CD8-positive, alpha-beta memory T cell (primary cell): ENCODE measurements at places on chromosomes 7 and 10. TPM values are rescaled to one million over a fixed set of nuclear protein-coding genes. Genes with fewer than 3 reads are reported as not detected.

- no peak for DNase-seq
- H3K36me3 ChIP-seq: no peaks in the 10 kb centered on the region
- H3K4me1 ChIP-seq: no peaks in the 10 kb centered on the region
These were observed 108.7 kb downstream of the ZNF467 start for GRCh38 chr7:149664666-149665065.

DNA sequence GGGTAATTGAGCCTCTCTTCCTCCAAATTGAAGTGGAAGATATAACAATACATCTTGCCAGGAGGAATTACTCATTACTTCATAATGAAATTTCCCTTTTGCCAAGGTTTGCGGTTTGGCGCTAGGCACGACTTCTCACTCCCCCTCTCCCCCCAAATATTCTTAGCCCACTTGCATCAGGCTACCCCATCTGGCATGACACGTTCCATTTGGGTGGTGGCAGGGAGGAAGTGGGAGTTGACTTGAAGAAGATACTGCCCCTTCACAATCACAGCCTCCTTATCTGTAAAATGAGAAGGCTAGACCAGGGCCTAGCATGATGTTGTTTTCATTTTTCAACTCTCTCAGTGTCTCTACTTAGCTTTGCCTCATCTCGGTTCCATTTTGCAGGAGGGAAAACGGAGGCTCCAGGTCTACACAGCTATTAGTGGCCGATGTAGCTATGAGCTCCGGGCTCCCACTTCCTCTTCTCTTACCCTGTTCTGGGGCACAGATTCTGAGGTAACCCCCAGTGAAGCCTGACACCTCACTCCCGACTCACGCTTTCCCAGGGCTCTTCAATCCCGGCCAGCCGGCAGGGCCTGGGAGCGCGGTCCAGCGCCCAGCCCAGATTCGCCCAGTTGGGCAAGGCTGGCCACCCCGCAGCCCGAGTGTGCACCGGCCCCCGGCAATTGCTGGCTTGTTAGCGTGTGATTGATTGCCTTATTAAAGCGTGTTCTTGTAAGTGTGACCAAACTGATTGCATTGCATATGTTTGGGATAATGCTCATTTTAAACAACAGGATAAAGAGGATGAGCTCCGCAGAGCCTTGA lies 6.5 kb downstream of the EVX1 start:
- H3K4me3 ChIP-seq: no peak overlapping the region
- no peaks in the 10 kb centered on the region for H3K36me3 ChIP-seq
- peaks cover 59% of the 10 kb centered on the region for H3K27me3 ChIP-seq
- no peak overlapping the region for H3K27ac ChIP-seq
- no peak for DNase-seq

- no peak for DNase-seq
- no peak overlapping the region for H3K4me3 ChIP-seq
- H3K4me1 ChIP-seq: peaks cover 27% of the 10 kb centered on the region
- no peaks in the 10 kb centered on the region for H3K36me3 ChIP-seq
- no peak overlapping the region for H3K27ac ChIP-seq
These were observed 9.2 kb upstream of the SVIL start for GRCh38 chr10:29643771-29644501.

Gene PLEKHS1
- total RNA-seq: not detected

GRCh38 chr7:122027058-122027457 lies 117.0 kb downstream of the AASS start:
- H3K36me3 ChIP-seq: no peaks in the 10 kb centered on the region
- no peak overlapping the region for H3K27ac ChIP-seq
- H3K27me3 ChIP-seq: no peaks in the 10 kb centered on the region
- no peaks in the 10 kb centered on the region for H3K4me1 ChIP-seq

GRCh38 chr7:47614450-47614849 lies 32.5 kb upstream of the TNS3 start:
- DNase-seq: no peak
- H3K4me3 ChIP-seq: no peak overlapping the region
- H3K27ac ChIP-seq: no peak overlapping the region
- H3K4me1 ChIP-seq: no peaks in the 10 kb centered on the region
- no peaks in the 10 kb centered on the region for H3K27me3 ChIP-seq

DNA sequence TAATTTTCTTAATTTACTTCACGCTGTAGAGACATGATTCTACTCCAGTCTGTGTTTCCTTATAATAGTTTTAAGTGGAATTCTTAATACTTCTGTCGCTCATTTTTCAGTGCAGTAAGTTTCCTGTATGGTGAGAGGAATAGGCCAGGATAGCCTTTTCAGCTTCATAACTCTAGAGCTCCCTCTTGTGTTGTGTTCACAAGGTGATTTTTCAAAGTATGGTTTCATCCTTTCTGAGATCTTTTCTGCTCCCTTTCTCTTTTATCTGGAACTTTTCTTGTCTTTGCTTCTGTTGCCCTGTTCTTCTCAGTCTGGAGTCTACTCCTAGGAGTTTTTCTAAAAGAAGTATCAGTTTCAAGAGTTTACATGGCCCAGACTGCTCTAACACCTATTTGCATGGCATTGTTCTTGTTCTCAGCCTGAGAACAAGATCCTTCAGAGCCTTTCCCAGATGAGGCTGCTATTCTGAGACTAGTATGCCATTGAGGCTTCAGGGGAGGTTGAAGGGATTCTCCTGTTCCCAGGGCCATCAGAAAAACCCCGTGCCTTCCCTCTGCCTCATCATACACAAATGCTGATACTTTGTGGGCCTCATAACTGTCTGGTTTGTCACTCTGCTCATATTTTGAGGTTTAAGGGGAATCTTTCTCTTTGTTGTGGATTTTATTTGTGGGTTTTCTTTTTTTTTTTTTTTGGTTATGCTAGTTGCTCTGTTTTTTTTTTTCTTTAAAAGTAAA lies 21.8 kb downstream of the NET1 start:
- peaks cover 5% of the 10 kb centered on the region for H3K4me1 ChIP-seq
- H3K27ac ChIP-seq: no peak overlapping the region
- no peaks in the 10 kb centered on the region for H3K27me3 ChIP-seq
- H3K36me3 ChIP-seq: no peaks in the 10 kb centered on the region
- no peak overlapping the region for H3K4me3 ChIP-seq

GRCh38 chr10:57395923-57396322 lies 871.8 kb downstream of the IPMK start:
- H3K27ac ChIP-seq: no peak overlapping the region
- H3K4me1 ChIP-seq: no peaks in the 10 kb centered on the region
- H3K36me3 ChIP-seq: no peaks in the 10 kb centered on the region
- no peak overlapping the region for H3K4me3 ChIP-seq
- H3K27me3 ChIP-seq: no peaks in the 10 kb centered on the region
- no peak for DNase-seq

GRCh38 chr10:110967645-110968044 lies 48.2 kb downstream of the SHOC2 start:
- no peak overlapping the region for H3K4me3 ChIP-seq
- no peak overlapping the region for H3K27ac ChIP-seq
- H3K36me3 ChIP-seq: no peaks in the 10 kb centered on the region
- no peaks in the 10 kb centered on the region for H3K27me3 ChIP-seq
- H3K4me1 ChIP-seq: peaks cover 8% of the 10 kb centered on the region
- no peak for DNase-seq

DNA sequence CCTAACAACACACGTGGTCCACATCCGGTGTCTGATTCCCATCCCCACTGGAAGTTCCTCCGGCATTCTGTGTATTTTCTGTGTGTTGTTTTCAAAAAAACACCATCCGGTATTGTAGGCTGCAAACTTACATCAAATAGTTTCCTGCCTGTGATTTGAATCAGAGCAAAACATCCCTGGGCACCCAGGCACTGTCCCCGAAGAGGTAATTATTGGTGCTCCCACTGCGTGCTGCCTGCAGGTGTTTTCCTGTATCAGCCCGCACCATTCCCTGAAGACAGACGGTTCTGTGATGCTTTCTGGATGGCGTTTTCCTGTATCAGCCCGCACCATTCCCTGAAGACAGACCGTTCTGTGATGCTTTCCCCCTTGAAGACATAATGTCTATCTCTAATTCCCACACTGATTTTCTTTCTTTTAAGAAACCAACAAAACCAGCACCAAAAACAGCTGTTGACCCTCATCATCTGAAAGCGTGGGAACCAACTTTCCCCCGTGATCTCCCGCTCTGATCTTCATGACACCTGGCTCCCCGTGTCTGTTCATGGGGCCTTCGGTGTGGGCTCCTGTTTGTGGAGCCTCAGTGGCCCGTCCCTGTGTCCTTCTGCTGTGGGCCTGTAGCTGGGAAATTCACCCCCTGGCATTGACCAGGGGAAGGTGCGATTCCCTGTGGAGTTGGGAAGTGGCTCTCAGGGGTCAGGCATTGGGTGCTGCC lies 205.3 kb downstream of the ADARB2 start:
- H3K27ac ChIP-seq: no peak overlapping the region
- DNase-seq: no peak
- H3K27me3 ChIP-seq: no peaks in the 10 kb centered on the region
- no peaks in the 10 kb centered on the region for H3K4me1 ChIP-seq
- H3K36me3 ChIP-seq: no peaks in the 10 kb centered on the region
- no peak overlapping the region for H3K4me3 ChIP-seq

Gene AFAP1L2
- 1.6 TPM for total RNA-seq

DNA sequence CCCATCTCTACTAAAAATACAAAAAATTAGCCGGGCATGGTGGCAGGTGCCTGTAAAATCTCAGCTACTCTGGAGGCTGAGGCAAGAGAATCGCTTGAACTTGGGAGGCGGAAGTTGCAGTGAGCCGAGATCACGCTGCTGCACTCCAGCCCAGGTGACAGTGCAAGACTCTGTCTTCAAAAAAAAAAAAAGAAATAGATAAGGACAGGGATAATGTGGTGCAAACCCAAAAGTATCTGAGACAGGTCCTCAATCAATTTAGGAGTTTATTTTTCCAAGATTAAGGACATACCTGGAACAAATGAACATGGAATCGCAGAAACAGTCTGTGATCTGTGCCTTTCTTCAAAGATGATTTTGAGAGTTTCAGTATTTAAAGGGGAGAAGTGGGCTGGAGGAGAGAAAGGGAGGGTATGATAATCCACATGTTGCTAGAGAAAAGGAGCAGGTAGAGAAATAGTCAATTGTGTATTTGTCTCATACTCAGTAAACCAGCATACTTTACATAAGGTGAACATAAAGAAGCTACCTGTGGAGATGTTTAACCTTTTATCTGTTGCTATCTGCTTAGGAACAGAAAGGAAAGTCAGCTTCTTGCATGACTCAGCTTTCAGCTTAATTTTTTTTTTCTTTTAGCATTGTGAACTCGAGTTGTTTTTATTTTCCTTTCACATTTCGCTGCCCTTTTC lies 4.9 kb upstream of the MTPN start:
- H3K27me3 ChIP-seq: no peaks in the 10 kb centered on the region
- DNase-seq: peak; percentile 17
- peak overlapping the region; percentile 23 for H3K4me3 ChIP-seq
- peaks cover 51% of the 10 kb centered on the region for H3K4me1 ChIP-seq
- H3K36me3 ChIP-seq: no peaks in the 10 kb centered on the region
- peak overlapping the region; percentile 64 for H3K27ac ChIP-seq

GRCh38 chr7:50273870-50274269 lies 30.6 kb upstream of the IKZF1 start:
- no peaks in the 10 kb centered on the region for H3K27me3 ChIP-seq
- peaks cover 64% of the 10 kb centered on the region for H3K4me1 ChIP-seq
- no peak overlapping the region for H3K27ac ChIP-seq
- H3K4me3 ChIP-seq: no peak overlapping the region

DNA sequence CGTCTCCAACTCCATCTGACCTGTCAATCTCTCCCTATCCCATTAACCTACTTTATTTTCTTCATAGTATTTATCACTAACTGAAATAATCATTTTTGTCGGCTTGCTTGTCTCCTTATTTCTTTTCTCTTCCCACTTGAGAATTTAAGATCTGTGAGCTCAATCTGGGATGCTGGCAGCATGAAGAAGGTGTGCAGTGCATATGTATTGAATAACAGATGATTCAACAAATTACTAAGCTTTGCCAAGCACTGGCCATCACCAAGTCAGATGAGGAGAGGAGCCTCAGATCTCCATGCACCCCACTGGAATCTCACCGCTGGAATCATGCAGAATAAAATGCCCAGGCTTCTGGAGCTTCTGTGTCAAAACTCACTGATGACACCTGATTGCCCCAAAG lies 47.6 kb upstream of the PPP1R3C start:
- no peaks in the 10 kb centered on the region for H3K27me3 ChIP-seq
- H3K4me3 ChIP-seq: no peak overlapping the region
- no peaks in the 10 kb centered on the region for H3K36me3 ChIP-seq
- no peak for DNase-seq
- no peak overlapping the region for H3K27ac ChIP-seq

DNA sequence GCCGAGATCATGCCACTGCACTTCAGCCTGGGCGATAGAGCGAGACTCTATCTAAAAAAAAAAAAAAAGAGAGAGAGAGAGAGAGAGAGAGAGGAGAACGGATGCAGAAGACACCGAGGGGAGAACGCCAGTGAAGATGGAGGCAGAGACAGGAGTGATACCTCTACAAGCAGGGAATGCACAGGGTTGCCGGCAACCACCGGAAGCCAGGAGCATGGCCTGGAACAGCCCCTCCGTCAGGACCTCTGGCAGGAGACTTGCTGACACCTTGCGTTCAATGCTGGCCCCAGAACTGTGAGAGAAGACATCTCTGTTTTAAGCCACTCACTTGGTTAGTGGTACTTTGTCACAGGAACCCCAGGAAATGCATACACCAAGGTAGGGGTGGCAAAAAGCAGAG lies 38.1 kb upstream of the DUSP5 start:
- H3K4me1 ChIP-seq: peaks cover 19% of the 10 kb centered on the region
- no peak overlapping the region for H3K4me3 ChIP-seq
- no peaks in the 10 kb centered on the region for H3K27me3 ChIP-seq
- H3K36me3 ChIP-seq: no peaks in the 10 kb centered on the region

DNA sequence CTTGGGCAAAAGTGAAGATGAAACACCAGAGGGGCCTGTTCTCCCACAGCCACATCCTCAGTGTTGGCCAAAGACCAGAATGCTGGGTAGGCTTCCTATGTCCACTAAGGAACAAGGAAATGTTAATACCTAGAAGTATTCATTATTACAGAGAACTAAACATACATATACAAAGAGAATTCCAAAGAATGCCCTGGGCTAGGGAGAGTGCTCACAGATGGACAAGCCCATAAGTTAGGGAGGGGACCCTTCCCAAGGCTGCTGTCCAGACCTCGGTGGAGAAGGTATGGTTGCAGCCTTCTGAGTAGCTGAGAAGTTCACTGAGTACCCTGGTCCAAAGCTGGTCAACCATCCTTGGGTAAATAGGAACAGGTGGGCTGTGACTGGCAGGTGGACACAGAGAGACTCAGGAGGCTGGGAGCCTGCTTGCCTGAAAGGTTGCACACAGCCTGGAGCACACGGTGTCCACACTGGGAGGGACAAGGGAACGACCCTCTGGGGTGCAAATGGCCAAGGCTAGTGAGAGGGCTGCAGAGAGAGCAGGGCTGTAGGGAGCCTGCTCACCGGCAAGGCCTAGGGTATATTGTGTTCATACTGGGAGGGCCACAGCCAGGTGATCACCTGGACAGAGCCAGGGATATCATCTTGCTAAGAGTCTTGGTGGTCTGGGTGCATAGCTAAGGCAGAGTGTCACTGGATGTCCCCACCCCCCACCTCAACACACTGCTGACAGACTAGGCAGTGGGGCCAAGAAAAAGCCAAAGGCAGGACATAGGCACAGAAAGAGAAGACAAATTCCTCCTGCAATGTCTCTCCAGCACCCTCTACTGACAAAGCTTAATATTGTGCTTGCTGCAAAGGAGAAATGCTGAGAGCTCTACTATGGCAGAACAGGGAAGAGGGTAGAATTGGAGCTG lies 40.3 kb downstream of the CPVL start:
- H3K4me3 ChIP-seq: no peak overlapping the region
- no peaks in the 10 kb centered on the region for H3K36me3 ChIP-seq
- no peak overlapping the region for H3K27ac ChIP-seq
- no peaks in the 10 kb centered on the region for H3K27me3 ChIP-seq
- no peak for DNase-seq

Gene OR2A7
- total RNA-seq: 1.7 TPM

Gene H2BK1
- 0.57 TPM for total RNA-seq
